ENCODE measurements at places on chromosomes 11 and 22.
A peak's percentile ranks its signal among the peaks of the same experiment; 100 is the strongest.

DNA sequence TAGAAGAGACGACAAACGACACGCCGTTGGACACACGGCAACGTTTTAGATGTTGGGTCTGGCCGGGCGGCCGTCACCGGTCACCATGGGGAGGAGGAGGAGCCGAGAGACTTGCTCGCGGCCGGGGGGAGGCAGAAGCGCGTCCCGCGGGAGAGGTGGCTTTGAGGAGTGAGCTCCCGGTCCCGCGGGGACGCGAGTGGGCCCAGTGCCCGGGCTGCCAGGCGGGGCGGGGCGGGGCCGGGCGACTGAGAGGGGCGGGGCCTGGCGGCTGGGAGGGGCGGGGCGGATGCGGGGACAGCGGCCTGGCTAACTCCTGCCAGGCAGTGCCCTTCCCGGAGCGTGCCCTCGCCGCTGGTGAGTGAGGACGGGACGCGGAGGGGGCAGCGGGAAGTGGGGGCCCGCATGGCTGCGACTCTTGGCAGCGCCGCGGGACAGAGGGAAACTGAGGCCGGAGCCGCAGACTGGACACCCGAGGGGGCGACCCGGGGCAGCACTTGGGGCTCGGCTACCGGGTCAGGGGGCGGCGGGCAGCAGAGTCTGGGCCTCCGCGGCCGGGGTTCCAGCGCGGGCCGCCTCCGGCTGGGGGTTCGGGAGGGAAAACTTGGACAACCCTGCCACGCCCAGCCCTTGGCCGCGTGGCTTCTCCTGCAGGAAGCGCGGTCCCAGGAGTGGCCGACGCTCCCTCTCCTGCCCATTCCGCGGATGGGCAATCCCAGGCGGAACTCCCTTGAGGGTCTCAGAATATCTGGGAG is at the start of gene TSPO:
Gene TSPO, plus strand, starts transcription at position 309 of the 752 bp plus-strand sequence. CDS start 7,680 bp downstream, outside the sequence.
- peak; percentile 54 for DNase-seq

DNA sequence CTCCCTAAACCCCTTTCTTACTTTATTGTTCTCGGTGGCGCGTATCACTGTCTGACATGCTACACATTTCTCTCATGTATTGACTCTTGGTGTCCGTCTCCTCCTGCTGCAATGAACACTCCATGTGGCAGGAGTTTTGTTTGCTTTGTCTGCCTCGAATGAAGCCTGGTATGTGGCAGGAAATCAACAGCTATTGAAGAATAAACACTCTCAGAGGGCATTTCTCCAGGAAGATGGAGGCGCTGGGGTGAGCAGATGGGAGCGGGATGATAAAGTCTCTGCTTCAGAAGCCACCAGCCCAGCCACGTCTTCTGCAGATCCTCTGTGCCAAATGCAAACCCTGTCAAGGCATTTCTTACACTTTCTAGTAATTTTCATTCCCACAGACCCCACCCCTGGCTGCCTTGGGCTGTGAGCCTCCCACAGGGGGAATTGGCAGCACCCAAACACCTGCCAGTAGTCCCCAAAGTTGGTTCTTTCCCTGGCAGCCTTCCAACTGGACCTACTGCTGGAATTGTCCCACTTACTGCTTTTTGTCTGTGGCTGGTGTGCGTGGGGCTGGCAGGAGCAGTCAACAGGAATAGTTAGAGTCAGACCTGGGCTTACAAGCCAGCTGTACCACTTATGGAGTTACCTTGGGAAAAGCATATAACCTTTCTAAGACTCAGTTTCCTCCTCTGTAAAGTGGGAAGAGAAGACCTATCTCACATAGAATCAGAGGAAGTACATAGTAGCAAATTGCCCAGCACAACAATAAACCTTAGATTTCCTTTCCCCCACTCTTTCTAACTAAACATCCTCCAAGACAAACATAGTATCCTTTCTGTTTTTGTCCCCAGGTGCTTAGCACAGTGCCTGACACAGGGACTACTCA is 13.3 kb upstream of the IL10RA start:
- DNase-seq = no peak

GRCh38 chr22:22943521-22944267 is 56.1 kb downstream of the IGLL5 start:
- DNase-seq = no peak

GRCh38 chr11:127458561-127458960 is 458.0 kb upstream of the KIRREL3 start:
- no peak for DNase-seq

DNA sequence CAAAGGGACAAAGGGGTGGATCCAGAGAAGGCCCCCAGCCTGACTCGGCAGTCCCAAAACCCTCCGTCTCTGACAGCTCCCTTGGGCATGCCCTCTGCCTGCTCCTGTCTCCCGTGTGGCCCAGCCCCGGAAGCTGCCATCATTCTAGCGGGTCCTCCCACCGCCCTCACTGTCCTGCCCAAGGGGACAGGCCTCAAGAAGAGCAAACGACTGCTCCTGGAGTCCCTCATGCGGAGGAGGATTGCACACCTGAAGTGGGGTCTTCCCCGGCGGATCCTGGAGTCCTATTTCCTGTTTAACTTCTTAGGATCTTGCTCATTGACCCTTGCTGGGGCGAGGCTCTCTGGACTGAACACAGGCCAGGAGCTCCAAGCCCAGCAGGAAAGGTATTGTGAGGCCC is 2.6 kb upstream of the MEI1 start:
- DNase-seq = no peak

DNA sequence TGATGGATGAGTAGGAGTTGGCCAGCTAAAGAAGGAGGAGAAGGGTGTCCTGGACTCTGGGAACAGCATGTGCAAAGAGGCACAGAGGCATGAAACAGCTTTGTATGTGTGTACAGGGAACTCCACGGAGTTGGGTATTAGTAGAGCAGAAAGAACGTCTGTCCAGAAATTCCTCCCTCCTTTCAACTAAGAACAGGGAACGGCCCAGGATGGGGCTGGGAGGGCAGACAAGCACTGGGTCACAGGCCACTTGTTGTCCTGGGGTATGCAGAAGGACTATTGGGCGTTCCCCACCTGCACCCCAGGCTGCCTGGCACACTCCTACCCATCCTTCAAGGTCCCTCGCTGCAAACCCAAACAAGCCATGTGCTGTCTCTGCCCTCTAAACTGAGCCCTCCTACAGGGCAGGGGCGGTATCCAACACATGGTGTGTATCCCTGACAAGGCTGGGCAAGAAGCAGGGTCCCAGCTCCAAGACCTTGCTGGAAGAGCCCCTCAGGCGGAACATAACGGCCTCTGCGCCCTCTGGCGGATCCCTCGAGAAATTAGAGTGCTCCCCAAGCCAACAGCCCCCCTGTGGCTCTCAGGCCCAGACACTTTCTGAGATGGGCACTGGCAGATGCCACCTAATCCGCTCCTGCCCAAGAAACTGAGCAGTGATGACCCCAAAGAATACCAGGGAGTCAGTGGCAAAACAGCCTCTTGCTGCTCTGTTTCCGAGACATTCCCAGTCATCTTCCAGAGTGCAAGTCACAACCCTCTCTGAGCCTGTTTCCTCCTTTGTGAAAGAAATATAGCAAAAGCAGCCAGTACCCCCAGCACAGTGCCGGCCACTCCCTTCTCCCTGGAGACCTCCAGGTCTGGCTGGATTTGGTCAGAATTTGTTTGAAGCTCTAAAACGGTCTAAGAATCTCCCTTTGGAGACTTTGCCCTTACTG is 1.6 kb upstream of the ELFN2 start:
- DNase-seq = peak; percentile 55

- no peak for DNase-seq
Measured at GRCh38 chr22:26887456-26887855, 230.1 kb downstream of the MIAT start.

DNA sequence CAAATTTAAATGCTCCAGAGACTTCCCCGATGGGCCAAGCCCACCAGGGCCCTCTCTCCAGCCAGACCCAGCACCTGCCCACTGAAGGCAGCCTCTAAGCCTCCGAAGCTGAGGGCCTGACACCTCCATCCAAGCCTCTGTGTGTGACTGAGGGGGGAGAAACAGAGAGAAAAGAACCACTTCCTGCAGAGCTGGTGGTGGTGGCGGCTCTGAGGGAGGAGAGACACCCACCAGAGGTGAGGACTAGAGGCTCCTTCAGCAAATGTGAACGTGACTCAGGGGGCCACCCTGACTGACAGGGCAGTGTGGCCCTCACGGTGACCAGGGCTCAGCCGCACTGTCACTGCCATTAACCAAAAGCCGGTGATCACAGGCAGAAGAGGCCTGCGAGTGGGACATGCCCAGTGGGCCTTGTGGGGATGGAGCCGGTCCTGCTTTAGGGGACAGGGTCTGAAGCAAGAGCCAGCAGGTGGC is 31.0 kb upstream of the CD5 start:
- peak; percentile 60 for DNase-seq

- DNase-seq = no peak
Measured at GRCh38 chr22:19971276-19972124, 29.9 kb upstream of the TXNRD2 start.

DNA sequence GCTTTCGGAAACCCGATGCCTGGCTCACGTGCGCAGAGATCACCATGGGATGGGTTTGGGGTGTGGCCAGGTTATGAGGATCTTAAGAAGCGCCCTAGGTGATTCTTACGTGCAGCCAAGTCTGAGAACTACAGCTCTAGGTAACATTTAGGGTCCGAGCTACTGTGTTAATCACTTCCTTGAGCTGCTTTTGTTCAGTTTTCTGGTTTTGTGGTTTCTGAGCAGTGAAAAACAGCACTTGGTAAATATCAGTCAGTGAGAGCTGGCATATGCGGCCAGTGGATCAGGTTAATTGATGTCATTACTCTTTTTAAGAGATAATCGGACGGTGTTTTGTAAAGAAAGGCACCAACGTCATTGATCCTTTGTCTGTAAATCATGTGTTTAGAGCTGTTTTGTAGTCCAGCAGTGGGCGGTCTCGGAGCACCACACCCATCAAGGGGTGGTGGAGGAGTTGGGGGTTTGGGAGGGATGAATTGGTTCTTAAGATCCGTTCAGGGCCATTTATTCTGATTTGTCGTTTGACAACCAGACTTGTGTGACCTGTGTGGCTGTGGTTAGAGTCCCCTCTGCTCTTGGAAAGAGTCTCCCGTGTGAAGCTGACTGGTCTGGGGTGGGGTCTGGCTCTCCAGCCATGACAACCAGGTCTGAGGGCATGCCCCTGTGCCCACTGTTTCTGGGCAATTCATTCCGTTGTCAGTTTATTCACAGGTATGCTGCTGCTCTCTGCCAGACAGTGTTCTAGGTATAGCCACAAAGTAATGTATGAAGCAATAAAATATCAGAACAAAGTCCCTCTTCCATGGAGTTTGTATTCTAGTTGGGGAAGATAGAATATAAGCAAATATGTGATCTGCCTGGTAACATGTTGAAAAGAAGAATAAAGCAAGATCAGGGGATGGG is 61.9 kb upstream of the SORL1-AS1 start:
- no peak for DNase-seq

- no peak for DNase-seq
Measured at GRCh38 chr22:30246814-30247376, 336 bp upstream of the LIF start.

DNA sequence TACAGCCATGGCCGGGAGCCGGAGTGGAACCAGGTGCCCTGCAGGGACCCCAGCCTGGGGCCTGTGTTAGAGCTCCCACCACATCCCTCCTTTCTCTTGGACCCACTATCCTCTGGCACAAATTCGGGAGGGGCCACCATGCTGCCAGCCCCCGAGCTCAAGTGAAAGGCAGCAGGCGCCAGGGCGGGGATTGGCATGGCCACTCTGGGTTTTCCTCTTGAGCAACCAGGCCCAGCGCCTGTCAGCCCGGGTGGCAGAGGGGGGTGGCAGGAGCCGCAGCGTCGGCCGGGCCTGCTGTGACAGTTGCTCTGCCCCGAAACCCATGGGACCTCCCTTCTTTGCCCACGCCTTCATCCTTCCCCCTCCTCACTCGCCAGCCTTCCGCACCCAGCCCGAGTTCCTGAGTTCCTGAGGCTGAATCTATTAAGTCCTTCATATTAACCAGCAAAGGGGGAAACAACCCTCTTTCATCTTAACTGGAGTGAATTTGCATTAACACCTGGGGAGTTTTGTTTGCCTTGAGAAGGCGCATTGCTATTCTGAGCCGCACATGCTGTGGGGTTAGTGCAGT is 16.8 kb upstream of the CABP7 start:
- DNase-seq = no peak

GRCh38 chr22:35995772-35996171 is 32.9 kb downstream of the RBFOX2 start:
- no peak for DNase-seq

DNA sequence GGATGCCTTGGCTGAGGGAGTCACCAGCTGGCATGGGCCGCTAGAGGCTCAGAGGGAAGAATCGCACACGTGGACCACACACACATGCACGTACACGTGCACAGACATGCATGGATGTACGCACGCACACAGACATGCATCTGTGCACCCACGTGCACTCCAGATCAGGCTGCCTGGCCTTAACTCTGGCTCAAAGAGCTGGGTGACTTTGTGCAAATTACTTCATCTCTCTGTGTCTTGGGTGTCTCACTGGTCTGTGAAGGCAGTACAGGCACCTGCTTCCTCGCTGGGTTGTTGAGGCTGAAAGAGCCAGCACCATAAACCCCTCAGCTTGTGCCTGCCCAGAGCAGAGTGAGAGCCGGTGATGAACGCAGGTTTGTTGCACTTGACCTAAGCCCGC is 28.7 kb downstream of the TMPRSS6 start:
- no peak for DNase-seq

DNA sequence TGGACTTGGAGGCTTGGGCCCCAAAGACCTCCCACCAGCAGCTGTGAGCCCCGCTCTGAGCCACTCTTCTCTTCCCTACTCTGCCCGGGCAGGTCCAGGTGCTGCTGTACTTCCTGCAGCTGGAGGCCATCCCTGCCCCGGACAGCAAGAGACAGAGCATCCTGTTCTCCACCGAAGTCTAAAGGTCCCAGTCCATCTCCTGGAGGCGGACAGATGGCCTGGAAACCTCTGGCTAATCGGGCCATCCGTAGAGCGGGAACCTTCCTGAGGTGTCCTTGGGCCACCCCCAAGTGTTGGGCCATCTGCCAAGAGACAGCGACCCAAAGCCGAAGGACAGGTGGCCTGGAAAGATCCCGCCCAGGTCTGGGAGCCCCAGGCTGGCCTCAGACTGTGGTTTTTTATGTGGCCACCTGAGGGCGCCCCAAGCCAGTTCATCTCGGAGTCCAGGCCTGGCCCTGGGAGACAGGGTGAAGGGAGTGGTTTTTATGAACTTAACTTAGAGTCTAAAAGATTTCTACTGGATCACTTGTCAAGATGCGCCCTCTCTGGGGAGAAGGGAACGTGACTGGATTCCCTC is 135.1 kb downstream of the BCR start:
- DNase-seq = peak; percentile 42

- no peak for DNase-seq
Measured at GRCh38 chr11:95924414-95924760, 480 bp upstream of the MTMR2 start.

DNA sequence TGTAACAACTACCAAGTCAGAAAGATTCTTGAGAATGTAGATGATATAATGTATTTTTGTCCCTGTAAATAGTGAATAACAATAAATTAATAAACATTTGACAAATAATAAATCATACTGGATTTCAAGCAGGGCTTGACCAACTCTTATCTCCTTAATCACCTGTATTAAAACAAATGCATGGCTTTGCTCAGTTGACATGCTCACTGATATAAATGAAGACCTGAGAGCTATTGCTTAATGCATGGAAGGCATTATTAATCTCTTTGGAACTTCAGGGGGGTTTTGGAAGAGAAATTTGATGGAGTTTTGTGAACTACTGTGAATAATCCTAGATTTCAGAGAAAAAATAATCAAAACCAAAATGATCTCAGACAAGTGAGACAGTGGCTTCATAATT is 1420.4 kb upstream of the TENM4 start:
- DNase-seq = no peak

- no peak for DNase-seq
Measured at GRCh38 chr11:30488304-30488998, 97.7 kb downstream of the MPPED2 start.

- DNase-seq = no peak
Measured at GRCh38 chr22:45991098-45991497, 14.1 kb upstream of the WNT7B start.

All from CD4-positive, alpha-beta T cell treated with Interferon gamma for 1 hour (primary cell).